B cell (primary cell): ENCODE measurements at places on chromosomes 4 and X. TPM values are rescaled to one million over a fixed set of nuclear protein-coding genes. Genes with fewer than 3 reads are reported as not detected.

CNKSR2 gene
- 18.8 and 22.5 TPM in 2 replicates for total RNA-seq

- DNase-seq, result no peak
Measured at GRCh38 chr4:168319486-168320019, 1.0 kb upstream of the DDX60 start.

DNA sequence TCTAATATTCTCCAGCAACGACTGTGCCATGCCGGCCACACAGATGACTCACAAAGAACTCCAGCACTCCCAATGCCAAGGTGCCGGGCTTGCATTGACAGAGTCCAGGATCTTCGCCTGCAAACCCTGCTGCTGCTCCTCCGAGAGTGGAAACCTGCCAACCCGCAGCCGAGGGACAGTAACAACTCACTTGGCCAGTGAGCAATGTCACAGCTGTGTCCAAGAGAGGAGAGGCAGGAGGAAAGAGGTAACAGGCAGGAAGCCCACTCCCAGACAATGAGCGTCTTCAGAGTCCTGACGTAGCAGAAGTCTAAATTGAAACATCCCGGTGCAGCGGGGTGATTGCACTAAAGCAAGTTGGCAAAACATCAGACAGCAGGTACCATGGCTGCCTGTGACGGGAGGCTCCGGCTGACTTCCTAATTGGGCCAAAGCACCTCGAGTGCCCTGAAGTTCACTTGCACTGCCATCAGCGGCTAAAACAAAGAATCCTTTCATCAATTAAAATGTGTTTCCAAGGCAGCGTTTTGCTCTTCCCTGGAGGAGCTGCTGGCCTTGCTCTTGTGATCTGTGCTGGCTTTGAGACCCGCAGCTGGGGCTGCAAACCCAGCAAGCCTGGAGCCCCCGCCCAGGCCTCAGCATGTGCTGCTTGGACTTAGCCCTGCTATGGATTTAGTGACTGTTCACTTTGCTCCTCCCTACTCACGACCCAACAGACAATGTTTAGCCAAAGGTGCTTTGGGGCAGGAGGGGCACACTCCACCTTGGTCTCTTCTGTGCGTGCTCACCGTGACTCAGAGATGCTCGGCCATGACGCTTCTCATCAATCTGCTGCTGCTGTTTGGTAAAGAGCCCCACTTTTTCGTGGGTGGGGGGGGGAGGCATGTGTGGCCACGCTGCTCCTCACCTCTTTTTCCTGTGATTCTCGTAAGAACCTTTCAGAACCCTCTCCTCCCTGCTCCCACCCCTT, 36.5 kb downstream of the DCTD start:
- DNase-seq, result no peak

DNA sequence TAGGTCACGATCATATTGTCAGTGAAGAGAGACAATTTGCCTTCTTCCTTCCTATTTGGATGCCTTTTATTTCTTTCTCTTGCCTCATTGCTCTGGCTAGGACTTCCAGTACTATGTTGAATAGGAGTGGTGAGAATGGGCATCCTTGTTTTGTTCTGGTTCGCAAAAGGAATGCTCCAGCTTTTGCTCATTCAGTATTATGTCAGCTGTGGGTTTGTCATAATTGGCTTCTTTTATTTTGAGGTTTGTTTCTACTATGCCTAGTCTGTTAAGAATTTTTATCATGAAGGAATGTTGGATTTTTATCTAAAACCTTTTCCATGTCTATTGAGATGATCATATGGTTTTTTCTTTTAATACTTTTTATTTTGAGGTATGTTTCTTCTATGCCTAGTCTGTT, 152.3 kb upstream of the MAD2L1 start:
- DNase-seq, result no peak

DNA sequence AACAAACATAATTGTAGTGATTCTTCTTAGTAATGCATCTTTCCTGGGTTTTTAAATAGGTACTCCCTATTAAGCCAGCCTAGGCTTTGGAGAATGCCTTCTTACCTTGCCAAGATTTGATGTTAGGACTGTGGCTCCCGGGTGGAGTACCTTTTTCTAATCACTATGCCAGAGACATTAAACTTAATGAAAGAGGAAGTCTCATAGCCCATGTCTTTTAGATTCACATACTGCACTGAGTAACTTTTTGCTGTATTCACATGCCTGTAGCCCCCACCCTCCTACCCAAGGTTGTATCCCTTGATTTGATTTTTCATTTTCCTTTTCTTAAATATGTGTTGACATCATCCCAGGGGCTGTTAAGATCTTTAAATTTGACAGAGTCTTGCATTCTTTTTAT, 104.2 kb upstream of the TLR2 start:
- peak; percentile 60 for DNase-seq

GRCh38 chrX:21741869-21742701, 15.8 kb downstream of the SMPX start:
- DNase-seq, result no peak

GRCh38 chr4:136690360-136690759, 841.9 kb downstream of the PCDH18 start:
- DNase-seq, result no peak

POLN gene
- total RNA-seq, result 1.5 and 4.2 TPM in 2 replicates

GLRA2 gene
- not detected in 2 replicates for total RNA-seq

- no peak for DNase-seq
Measured at GRCh38 chr4:81989202-81989601, 384.6 kb downstream of the HNRNPD start.

GRCh38 chr4:71151054-71151453, 157.6 kb downstream of the DCK start:
- DNase-seq, result no peak

TKTL1 gene
- 0.22 and 0.96 TPM in 2 replicates for total RNA-seq

- no peak for DNase-seq
Measured at GRCh38 chr4:61220556-61220955, 20.4 kb downstream of the ADGRL3 start.

- DNase-seq, result no peak
Measured at GRCh38 chr4:185380320-185380719, 15.4 kb downstream of the LRP2BP start.

FAM114A1 gene
- total RNA-seq, result 2.2 and 2.9 TPM in 2 replicates

- DNase-seq, result no peak
Measured at GRCh38 chr4:89009115-89009514, 47.9 kb downstream of the FAM13A start.

- DNase-seq, result no peak
Measured at GRCh38 chr4:98166731-98167041, 23.4 kb upstream of the STPG2 start.

GRCh38 chr4:4395849-4396627, 9.1 kb downstream of the NSG1 start:
- peak; percentile 35 for DNase-seq

GRCh38 chr4:165384598-165384997, 5.8 kb downstream of the CPE start:
- DNase-seq, result no peak

TRAM1L1 gene
- not detected in 2 replicates for total RNA-seq

GRCh38 chr4:2261853-2262144, at the start of gene MXD4:
MXD4 (minus strand) TSS chr4:2262109; CDS start chr4:2261980, 129 bp downstream.
- DNase-seq, result no peak

MTNR1A gene
- total RNA-seq, result not detected in 2 replicates

- DNase-seq, result no peak
Measured at GRCh38 chr4:178081176-178081575, 638.9 kb upstream of the AGA start.

DNA sequence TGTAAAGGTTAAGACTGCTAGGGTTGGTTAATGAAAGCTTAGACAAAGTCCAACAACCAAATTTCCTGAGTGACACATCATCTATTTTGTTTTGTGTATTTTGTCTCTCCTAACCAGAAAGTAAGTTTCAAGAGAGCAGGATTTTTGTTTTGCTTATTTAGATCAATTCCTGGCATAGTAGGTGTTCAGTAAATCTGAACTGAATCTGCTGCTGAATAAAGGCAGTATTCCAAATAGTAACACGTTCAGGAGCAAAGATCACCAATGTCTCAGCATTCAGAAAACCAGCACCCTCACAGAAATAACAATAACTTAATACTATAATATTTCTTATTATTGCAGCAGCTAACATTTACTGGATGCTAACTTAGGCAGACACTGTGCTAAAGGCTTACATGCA, 12.2 kb downstream of the FBXW7 start:
- no peak for DNase-seq

DNA sequence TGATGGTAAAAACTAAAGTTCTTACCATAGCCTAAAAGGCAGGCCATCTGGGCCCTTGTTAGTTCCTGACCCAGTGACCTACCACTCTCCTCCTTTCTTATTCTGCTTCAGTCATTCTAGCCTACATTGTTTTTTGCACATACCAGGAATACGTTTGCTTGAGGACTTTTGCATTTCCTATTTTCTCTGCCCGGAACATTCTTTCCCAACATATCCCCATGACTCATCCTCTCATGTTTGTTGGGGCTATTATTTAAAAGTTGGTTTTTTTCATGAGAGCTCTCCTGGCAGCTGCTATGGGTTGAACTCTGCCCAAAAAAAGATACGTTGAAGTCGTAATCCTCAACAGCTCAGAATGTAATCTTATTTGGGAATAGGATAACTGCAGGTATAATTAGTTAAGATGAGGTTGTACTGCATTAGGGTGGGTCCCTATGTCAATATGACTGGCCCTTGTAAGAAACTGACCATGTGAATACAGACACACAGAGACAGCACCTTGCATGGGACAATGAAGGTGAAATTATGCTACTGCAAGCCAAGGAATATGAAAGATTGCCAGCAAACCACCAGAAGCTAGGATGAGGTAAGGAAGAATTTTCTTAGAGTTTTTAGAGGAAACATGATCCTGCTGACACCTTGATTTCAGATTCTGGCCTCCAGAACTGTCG, 138.3 kb upstream of the PDHA2 start:
- DNase-seq, result no peak

GRCh38 chr4:143199503-143199902, 14.8 kb downstream of the USP38 start:
- no peak for DNase-seq

GRCh38 chr4:173459857-173460256, 60.9 kb upstream of the SCRG1 start:
- DNase-seq, result no peak

STATH gene
- not detected in 2 replicates for total RNA-seq

DNA sequence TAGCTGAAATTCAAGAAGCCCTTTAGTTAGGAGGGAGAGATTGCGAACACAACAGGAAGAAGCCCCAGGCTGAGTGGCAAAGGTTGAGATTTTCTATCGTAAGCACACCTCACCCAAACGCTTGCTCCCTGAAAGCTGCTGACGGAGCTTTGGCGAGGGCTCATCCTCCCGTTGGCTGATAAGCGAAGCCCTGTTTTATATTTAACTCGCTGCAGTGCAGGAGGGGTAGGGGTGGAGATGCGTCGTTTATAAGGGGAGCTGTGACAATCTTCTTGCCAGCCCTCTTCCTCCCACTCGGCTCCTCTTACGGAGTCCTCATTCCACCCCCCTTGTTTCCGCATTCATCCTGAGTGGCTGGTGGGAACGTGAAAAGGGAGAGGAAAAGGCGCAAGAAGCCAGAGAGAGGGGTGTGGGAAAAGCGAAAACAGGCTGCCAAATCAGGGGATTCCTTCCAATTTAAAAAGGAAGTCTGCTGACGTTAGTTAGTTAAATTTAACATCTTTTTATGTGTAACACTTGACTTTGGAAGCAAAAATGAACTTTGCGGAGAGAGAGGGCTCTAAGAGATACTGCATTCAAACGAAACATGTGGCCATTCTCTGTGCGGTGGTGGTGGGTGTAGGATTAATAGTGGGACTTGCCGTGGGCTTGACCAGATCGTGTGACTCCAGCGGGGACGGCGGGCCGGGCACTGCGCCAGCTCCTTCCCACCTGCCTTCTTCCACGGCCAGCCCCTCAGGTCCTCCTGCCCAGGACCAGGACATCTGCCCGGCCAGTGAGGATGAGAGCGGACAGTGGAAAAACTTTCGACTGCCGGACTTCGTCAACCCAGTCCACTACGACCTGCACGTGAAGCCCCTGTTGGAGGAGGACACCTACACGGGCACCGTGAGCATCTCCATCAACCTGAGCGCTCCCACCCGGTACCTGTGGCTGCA, at the start of gene ENPEP:
Gene ENPEP (plus strand): TSS at position 275 of the 938 bp plus-strand sequence. CDS start 260 bp downstream, at position 535.
- DNase-seq, result no peak

DNA sequence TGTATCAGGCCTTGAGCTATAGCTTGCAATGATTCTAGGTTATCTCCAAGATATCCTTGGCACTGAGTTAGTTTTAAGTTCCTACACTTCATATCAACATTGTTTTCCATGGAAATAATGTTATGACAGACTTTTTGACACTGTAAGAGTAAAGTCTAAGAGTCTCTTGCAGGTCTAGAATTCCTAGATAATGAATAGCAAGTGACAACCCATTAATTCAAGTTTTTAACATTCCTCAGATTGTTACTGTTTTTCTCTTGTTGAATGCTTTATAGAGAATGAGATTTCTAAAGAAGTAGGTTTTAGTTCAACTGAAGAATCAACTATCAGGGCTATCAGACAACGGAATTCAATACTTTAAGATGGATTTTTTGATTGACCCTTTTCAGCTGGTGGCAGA, 276.1 kb downstream of the PPP3CA start:
- no peak for DNase-seq

DNA sequence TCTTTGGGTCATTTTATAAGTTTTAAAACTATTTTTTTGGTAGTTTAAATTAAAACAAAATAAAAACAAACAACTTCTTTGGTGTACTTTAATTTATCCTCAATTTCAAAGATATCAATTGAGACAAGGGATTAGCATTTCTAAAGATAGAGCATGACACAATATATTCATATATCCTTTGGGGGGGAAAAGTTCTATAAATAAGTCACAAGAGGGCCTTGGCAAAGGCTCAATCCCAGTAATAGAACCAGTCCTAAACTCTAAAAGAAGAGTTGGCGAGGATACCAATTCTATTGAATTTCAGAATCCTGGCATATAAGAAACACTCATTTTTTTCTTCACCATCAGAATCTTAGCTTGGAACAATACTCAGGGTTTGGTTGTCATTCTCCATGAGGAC, 89.7 kb downstream of the COL4A6 start:
- no peak for DNase-seq

GRCh38 chr4:67809502-67809901, 55.3 kb upstream of the GNRHR start:
- no peak for DNase-seq

PABPC5 gene
- not detected in 2 replicates for total RNA-seq

DNA sequence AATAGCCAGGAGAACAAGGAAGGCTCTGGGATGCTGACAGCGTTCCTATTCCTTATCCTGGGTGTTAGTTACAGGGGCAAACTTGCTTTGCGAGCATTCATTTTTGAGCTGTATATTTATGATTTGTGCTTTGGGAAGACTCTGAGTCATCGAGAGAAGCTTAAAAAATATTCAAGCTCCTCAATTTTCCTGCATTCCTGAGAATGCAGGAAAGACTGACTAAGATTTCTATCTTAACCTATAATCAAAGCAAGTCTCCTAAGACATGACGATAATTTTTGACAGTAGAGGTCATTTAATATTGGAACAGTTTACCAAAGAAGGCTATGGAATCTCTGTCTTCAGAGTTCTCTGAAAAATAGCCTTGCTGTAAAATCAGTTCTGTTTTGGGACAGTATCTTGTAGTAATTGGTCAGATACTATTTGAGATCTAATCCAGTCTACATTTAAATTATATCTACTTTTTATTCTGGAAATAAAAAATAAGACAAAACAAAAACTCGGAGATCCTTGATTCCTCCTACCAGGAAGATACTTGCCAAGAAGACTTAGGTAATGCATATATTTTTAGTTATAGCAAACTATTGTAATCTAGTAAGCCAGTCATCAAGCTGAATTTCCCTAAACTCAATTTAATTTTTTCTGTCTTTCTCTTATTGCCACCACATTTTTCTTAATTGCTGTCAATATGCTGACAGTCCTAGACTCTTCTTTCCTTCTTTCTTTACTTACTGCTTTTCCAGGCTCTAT, 31.7 kb downstream of the BBS12 start:
- no peak for DNase-seq

F8A3 gene
- 7.7 and 14.8 TPM in 2 replicates for total RNA-seq
